ENCODE measurements at places on chromosomes 11 and 22. TPM values are rescaled to one million over a fixed set of nuclear protein-coding genes. Genes with fewer than 3 reads are reported as not detected.

The ACER3 gene
- 17.9 TPM for total RNA-seq

The GALNT18 gene
- total RNA-seq = 35.9 TPM

The UPK2 gene
- 0.63 TPM for total RNA-seq

The ZP1 gene
- total RNA-seq = 0.49 TPM

- DNase-seq = no peak
These were observed 7.6 kb downstream of the LRRC51 start for GRCh38 chr11:72088076-72088808.

DNA sequence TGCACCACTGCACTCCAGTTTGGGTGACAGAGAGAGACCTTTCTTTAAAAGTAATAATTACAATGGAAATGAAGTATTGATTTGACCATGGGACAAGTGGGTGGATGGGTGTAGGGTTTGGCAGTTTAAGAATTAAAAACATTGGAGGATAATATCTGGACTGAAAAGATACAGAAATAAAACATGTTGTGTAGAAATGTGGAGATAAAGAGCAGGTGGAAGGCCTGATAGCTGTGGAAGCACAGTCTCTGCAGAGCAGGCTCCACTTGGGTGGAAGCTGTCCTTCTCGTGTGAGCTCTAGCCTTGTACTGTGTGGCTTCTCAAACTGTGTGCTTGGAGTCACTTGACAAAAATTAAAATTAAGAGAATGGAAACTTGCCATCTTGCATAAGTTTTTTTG, 25.6 kb downstream of the APLP2 start:
- DNase-seq = no peak

DNA sequence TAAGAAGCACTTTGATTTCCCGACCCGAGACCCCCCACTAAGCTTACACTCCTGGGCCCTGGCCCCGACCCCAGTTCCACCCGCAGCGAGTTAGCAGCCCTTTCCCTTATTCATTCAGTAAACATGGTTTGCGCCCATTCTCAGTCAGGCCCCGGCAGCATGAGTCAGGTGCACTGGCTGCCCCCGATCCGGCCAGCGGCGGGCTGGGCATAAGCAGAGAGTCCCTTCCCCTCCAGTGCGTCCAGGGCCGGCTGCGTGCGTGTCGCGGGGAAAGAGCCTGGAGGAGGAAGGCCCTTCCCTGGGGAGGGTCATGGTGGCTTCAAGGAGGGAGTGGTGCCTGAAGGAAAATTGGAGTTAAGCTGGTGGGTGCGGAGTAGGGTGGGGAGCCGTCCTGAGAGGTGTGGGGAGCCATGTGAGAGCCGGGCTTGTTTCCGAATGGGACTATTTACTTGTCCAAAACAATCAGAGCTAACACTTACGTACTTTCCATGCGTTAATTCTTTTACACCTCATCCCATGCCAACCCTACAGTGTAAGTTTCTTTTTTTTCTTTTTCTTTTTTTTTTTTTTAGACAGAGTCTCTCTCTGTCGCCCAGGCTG, 657 bp downstream of the IGHMBP2 start:
- DNase-seq = peak; percentile 74

GRCh38 chr11:131685206-131685605, 314.8 kb downstream of the NTM start:
- DNase-seq = no peak

DNA sequence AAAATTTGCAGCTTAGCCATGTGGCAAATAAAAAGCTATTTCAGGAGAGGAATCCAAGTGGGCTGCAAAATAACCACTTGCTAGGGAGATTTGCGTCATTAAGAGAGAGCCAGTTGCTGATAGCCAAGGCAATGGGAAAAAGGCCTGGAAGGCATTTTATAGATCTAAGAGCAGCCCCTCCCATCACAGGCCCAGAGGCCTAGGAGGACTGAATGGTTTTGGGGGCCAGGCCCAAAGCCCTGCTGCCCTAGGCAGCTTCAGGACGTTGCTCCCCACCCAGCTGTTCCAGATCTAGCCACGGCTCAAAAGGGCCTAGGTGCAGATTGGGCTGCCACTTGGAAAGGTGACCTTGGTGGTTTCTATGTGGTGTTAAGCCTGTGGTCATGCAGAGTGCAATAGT, 169.0 kb downstream of the AASDHPPT start:
- no peak for DNase-seq

- no peak for DNase-seq
These were observed 203.1 kb upstream of the CADM1 start for GRCh38 chr11:115707180-115707905.

DNA sequence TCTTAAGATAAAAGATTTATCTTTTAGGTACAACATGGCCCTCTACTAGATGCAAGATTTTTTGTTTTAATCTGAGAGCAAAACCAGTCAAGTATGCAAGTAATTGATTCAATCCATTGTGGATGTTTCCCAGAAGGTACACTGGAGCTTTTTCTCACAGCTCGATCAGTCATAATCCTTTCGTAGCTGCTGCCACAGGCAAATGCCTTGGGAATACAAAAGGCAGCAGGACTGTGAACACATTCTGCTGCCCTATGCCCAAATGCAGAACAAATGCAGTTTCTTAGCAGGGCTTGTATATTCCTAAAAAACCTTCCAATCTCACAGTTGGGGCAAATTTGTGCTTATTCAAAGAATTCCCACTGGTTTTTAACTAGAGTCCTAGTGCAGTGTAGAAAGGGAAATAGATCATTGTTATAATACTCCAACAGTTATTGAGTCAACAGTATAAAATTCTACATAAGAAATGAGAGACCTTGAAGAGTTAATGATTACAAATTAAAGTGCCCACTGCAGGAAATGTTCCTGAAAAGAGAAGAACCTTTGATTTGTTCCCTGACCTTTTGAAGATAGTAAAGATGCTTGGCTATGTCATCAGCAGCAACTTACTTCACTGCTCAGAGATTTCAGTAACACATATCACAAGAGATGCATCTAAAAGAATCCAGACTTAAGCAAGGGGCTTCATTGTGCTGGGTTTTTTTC, 14.1 kb downstream of the LPXN start:
- no peak for DNase-seq

GRCh38 chr22:44225091-44225689, 44.5 kb downstream of the PARVG start:
- no peak for DNase-seq

GRCh38 chr11:118171269-118172062, 5.0 kb downstream of the SCN2B start:
- DNase-seq = peak; percentile 75

- no peak for DNase-seq
These were observed 7.3 kb downstream of the C22orf31 start for GRCh38 chr22:29054251-29054767.

GRCh38 chr11:40029391-40029790, 1430.1 kb downstream of the LRRC4C start:
- DNase-seq = no peak
